RCC 7860 (cell line): ENCODE measurements at places on chromosomes 7 and 10.
A peak's percentile ranks its signal among the peaks of the same experiment; 100 is the strongest.

- DNase-seq: no peak
Measured at GRCh38 chr10:26355241-26355640, 82.9 kb upstream of the APBB1IP start.

- no peak for DNase-seq
Measured at GRCh38 chr7:149257146-149257545, 4.8 kb upstream of the ZNF783 start.

DNA sequence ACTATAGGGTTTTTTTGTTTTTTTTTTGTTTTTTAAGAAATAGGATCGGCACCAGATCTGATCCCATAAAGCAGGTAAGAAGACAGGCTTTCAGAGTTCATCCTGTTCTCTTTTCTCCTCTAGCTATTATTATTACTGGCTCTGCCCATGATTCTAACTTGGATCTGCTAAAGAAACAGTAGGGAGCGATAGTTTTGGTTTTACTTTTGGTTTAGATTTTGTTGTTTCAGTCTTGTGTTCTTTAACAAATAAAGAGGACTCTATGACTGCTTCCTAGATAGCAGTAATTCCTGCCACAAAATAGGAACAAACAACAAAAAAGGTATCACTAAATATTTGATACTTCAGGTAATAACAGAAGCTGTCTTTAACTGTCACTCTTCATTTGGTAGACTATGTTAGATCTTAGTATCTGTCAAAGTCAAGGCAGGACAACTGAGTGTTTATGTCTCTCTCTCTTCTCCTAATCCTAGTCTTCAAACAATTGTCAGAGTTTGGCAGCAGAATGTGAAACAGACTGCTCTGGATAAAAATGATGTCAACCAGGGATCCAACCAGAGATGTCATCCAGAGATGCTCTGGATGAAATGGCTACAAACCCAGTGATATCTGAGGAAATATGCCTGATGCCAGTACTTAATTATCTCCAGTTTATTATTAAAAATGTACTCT lies 99.8 kb downstream of the KMT2C start:
- no peak for DNase-seq

- DNase-seq: no peak
Measured at GRCh38 chr7:28520074-28521015, 108.0 kb downstream of the CREB5 start.

GRCh38 chr7:87689374-87689773 lies 61.2 kb downstream of the RUNDC3B start:
- DNase-seq: no peak

DNA sequence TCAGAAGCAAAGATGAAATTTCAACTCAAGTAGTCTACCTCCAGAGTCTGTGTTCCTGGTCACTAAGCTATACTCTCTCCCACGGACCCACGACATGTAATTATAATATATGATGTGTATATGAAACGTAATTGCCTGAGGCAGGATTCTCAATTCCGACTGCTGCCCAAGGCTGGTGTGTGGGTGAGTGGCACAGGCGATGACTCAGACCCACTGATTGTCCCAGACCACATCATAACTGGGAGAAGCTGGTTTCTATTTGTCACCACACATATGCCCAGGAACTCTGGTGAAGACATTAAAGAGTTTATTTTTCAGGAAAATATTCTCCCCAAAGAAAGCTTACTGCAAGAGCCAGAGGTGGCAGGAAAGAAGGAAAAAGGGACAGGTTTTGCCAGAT lies 219.3 kb downstream of the JAZF1 start:
- peak; percentile 81 for DNase-seq

GRCh38 chr7:37686556-37687345 lies 3.2 kb downstream of the GPR141 start:
- DNase-seq: no peak

- no peak for DNase-seq
Measured at GRCh38 chr10:101140950-101141615, 10.0 kb downstream of the TLX1 start.

DNA sequence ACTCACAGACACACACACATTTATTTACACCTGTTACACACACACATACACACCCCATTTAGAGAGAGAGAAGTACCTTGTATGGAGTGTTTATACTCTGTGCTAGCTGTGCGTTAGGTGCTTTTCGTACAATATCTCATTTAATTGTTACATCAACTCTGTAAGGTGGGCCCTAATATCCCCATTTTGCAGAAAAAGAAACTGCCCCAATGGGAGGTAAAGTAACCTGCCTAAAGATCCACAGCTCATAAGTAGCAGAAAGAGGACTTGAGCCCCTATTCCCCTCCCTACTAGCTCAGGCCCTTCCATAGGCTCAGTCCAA lies 23.8 kb upstream of the RBM20 start:
- no peak for DNase-seq

- no peak for DNase-seq
Measured at GRCh38 chr7:97187067-97187466, 69.6 kb downstream of the SDHAF3 start.

DNA sequence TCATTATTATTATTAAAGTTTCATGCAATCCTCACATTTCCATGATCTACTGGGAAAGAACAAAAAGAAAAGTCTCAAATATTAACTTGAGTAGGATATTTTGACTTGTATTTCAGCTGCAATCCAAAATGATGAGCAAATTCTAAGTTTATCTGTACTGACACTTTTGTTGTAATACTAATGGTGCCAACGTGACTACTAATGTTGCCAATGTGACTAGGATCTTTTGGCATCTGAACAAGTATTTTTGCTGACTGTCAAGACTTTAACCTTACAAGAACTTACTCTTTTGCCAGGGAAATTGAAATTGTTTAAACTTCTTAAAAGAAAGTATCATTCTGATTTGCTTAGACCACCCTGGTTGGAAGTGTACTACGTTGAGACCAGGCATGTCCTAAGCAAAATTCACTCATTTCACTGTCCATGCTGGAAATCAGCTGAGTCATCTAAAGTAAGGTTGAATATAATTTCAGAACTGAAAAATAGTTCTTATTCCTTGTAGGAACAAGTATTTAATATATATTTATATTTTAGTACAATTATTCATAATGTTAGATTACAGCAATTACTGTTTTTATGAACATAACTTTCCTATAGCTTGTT lies 78.5 kb upstream of the LYZL1 start:
- DNase-seq: no peak

DNA sequence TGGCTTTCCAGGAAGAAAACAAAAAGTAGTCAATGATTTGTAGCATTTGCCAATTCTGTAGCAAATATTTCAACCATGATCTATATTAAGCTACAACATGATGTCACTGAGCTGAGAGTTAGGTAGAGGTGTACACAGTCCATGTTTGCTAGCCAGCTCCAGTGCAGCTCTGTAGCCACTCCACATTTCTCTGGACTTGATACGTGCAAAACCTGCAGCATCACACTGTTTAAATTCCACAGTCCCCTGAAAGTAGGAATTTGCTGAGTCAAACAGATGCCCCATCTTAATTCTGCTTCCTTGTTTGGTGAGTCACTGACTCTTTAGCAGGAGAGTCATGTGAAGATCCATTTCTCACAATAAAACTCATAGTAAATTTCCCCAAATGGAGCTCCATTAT lies 89.8 kb upstream of the LRRTM3 start:
- peak; percentile 96 for DNase-seq

GRCh38 chr7:26937306-26937705 lies 72.9 kb upstream of the SKAP2 start:
- no peak for DNase-seq

DNA sequence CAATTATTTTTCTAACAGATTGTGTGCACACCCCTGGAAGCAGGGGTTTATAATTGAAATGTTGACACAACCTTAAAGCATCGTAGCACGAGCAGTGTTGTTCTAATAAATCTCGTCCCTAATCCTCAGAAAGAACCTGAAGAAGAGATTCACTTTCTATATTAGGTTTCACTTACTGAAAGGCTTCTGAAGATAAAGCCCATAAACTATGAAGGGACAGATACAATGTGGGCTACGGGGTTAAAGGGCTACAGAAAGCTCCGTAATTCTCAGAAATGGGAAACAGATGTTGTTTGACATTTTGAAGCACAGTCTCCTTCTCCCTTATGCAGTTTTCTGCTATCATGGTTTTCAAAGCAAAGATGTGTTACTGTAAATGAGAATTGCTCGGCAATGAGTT lies 479.6 kb downstream of the GATA3 start:
- no peak for DNase-seq

GRCh38 chr10:92239151-92239599 lies 51.7 kb downstream of the CPEB3 start:
- DNase-seq: no peak

DNA sequence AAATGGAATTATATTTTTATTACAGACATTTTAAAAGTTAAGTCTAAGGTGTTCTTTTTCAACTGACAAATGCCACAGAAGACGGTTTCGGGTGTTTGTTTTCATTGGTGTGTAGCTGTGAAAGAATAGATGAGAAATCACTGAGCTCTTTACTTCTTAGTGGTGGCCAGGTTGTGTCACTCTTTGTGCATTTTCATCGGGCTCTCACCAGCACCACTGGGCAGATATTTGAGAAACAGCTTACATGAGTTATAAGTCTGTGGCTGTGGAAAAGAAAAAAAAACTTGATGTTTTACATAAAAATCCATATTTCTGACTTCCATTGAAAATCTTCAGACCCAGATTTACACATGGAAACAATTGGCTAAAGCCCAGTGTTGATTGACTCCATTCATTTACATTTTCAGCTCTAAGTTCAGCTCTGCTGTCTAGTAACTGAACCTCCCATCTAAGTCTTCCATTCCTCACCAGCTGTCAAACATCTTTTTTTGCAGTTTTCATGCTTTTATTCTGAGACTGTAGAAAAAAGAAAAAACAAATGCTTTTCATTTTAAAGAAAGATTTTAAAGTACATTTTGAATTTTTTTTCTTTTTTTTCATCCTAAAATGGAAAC lies 22.3 kb downstream of the CABCOCO1 start:
- DNase-seq: no peak

- no peak for DNase-seq
Measured at GRCh38 chr10:113735913-113736312, 15.6 kb upstream of the PLEKHS1 start.

GRCh38 chr10:30553626-30554439 lies 75.7 kb downstream of the LYZL2 start:
- DNase-seq: no peak

DNA sequence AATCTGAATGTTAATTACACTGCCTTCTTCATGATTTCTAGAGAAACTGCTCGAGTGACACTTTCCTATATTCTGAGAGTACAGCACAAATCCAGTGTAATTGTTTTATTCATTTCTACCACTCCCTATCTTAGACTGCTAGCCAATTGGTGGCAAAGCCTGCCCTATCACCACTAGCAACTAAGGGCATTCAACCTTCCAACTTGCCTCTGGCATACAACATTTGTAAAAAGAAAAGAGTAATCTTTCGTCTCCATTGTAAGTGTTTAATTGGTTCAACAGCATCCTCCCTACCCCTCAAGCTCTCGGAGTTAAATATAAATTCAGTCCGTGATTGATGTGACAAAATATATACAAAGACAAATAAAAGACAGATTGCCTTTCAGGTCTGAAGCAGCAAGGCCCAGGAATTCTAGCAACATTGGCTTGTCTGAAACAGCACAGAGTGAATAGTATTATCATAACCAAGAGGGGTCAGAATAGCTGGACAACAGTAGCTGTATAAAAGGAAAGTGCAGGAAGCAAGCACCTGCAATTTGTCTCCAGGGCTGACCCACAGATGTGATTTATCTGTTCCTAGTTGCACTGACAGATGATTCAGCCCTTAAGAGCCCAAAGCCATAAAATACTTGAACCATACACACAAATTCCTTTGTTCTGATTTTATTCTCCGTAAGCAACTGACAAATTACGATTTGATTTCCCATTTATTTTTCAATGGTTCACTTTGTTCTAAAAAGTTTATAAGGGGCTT lies 47.6 kb upstream of the ANKRD1 start:
- DNase-seq: peak; percentile 90

DNA sequence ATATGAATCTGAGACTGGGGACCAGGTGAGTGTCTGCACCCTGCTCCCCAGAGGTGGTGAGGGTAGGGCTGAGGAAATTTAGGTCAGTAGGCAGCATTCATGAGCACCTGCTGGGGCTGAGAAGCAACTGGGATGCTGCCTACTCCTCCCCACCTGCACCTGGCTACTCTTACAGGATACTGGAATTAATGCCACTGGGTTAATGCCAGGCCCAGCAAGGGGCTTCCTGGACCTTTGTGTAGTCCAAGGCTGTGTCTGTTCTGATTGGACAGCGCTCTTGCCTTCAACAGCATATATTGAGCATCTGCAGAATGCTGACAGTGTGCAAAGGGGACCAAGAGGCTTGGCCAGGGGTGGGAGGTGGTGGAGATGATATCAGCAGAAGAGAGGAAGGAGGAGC lies 32.1 kb downstream of the ADCYAP1R1 start:
- DNase-seq: no peak

DNA sequence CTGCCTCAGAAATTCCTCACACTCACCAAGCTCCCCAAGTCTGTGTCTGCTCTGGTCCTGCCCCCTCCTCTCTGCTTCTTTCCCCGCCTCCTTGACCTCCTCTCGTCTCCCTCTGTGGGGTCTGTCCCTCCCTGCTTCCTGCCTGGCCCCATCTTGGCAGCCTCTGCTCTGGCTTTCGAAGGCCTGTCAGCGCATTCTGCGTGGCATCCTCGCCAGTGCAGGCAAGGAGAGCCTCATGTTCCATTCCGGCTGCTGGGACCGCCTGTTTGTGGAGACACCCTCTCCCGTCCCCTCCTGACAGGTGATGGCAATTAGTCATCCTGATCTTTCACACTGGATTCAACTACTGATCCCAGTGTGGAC lies 51.7 kb upstream of the COL13A1 start:
- no peak for DNase-seq

DNA sequence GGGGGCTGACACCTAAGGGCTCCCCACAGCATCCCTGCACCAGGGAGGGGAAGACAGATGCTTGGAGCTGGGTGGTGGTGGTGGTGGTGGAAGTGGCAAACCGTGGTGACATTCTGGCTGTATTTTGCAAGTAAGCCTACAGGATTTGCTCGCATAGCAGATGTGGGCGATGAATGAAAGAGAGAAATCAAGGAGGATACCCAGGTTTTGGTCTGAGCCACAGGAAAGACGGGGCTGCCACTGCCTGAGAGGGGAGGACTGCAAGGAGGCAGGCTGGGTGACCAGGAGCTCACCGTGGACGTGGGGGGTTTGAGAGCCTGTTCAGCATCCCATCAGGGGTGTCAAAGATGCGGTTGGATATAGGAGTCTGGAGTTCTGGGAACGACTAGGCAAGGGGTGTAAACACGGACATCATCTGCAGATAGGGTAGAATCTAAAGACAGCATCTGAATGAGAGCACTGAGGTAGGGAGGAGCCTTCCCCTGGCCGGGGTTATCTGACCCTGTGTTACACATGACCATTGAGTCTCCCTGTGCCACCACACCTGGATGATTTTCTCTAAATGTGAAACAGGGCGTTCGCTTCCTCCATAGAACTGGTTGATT lies 49.7 kb downstream of the TSPAN15 start:
- no peak for DNase-seq

DNA sequence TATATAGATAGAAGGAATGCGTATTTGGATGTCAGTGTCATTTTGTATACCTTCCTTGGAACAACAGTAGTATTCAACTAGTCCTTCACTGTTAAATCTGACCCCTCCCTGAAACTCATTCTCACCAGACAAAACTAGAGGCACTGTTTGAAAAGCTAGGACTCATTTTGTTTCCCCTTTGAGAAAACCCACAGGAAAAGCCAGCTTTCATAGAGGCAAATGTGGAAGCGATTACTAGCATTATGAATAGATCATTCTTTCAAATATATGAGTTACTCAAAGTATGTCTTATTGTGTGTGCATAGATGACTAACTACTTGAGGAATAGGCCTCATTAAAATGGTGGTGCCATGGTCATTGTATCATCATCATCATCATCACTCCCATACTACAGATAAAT lies 1.9 kb upstream of the ASB15 start:
- no peak for DNase-seq
